Stimulated activated CD8-positive, alpha-beta memory T cell treated with anti-CD3 and anti-CD28 coated beads, Interleukin-4, amount 100 ng/mL, for 4 hours (primary cell): ENCODE measurements at places on chromosomes 16 and 17.

- no peak for DNase-seq
Observed at GRCh38 chr16:31569360-31569717, 41.6 kb downstream of the AHSP start.

- no peak for DNase-seq
Observed at GRCh38 chr16:70478912-70479341, 24.5 kb downstream of the FCSK start.

GRCh38 chr17:7023576-7024401 lies 939 bp downstream of the BCL6B start:
- DNase-seq, result peak; percentile 83

DNA sequence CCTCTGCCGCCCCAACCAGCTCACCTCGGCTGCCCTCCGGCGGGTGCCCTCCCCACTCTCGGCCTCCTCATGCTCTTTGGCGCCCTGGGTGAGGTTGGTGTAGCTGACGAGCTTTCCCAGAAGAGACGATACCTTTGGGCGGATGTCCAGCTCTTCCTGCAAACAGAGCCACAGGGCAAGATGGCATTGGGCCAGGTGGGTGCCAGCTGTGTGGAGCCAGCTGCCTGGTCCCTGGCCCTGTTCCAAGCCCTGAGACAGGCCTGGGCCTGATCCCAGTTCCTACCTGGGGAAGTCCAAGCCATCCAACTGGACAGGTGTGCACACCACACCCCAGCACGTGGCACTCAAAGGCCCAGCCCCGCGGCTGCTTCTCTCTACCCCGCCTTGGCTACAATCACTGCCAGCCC lies 6.9 kb downstream of the SLC12A4 start:
- DNase-seq, result no peak

- peak; percentile 62 for DNase-seq
Observed at GRCh38 chr17:38703742-38704605, 1.1 kb upstream of the MLLT6 start.

DNA sequence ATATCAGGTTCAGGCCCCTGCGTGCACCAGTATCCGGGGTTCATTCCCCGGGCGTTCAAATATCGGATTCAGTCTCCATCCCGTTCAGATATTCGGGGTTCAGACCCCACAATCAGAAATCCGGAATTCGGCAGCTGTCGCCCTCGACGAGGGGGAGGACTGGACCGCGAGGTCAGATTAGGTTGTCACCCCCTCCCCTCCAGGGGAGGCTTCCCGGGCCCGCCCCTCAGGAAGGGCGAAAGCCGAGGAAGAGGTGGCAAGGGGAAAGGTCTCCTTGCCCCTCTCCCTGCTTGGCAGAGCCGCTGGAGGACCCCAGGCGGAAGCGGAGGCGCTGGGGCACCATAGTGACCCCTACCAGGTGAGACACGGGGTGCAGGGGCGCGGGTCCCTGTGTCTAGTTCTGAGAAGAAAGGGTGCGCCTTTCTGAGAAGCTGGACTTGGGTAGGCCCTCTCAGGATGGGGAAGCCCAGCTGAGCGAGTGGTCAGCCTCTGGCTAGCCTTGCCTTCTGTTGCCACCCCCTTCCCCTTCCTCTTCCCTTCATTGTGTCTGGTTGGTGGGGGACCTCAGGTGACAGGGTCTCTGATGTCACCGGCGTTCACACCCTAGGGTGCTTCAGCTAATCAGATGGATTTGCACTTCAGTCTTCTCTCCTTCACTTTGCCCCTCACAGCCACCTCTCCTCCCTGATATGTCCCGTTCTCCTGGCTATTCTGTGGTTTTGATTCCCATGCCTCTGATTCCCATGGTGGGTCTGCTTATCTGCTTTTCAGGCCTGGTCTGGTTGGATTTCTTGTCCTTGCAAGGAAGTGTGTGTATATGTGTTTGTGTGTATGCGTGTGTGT lies 844 bp downstream of the TAOK2 start:
- no peak for DNase-seq

DNA sequence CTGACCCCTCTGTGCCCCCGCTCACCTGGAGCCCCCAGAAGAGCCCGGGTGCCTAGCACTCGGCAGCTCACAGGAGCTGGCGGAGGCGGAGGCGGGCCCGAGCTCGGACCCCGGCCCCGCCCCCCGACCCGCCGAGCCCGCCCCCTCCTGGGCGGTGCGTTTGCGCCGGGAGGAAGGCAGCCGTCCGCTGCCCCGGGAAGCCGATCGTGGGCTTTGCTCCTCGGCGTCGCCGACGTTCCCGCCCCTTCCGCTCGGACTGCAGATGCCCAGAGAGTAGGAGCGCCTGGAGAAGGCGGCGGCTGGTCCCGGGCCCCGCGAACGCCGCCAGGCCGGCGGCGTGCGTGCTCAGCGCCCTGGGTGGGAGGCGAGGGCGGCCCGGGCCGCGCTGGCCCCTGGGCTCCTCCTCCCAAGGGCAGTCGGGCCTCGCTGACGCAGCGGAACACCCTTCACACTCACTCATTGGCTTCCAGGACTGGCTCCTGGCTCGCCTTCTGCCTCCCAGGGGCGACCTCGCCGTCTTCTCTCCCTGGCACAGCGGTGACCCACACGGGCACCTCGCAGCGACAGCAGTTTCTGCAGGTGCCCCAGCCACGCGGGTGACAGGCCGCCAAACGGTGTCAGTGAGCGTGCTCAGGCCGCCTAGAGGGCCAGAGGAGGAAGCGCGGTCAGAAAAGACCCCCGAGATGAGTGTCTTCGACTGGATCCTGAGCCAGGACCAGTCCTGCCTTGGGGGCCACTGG lies at the start of gene PLSCR3:
PLSCR3 (minus strand) TSS at position 74 of the 740 bp plus-strand sequence. CDS start 415 bp downstream, outside the sequence.
- DNase-seq, result peak; percentile 66

GRCh38 chr16:11669380-11670146 lies 1.3 kb downstream of the SNN start:
- no peak for DNase-seq

DNA sequence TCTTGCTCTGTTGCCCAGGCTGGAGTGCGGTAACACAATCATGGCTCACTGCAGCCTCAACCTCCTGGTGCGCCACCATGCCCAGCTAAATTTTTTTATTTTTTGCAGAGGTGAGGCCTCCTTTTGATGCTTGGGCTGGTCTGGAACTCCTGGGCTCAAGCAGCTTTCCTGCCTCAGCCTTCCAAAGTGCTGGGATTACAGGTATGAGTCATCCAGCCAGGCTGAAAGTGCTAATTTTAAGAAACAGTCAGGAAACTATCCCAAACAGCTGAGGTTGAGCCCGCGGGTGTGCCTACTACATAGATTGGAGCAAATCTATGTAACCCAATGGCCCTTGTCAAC lies 738 bp upstream of the XPO6 start:
- DNase-seq, result no peak

DNA sequence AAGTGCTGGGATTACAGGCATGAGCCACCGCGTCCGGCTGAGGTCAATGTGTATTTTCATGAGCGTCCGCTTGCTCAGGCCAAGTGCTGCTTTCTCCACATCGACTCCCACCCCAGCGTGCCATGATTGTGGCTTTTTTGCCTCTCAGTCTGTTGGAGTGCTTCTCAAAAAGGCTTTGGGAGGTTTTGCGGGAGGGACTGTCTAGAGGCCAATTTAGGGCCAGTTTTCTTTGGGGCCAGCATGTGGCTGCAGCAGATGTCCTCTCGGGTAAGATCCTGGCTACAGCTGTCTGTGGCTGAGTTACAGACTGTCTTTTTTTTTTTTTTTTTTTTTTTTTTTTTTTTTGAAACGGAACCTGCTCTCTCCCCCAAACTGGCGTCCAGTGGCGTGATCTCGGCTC lies 6.5 kb downstream of the C16orf90 start:
- no peak for DNase-seq

DNA sequence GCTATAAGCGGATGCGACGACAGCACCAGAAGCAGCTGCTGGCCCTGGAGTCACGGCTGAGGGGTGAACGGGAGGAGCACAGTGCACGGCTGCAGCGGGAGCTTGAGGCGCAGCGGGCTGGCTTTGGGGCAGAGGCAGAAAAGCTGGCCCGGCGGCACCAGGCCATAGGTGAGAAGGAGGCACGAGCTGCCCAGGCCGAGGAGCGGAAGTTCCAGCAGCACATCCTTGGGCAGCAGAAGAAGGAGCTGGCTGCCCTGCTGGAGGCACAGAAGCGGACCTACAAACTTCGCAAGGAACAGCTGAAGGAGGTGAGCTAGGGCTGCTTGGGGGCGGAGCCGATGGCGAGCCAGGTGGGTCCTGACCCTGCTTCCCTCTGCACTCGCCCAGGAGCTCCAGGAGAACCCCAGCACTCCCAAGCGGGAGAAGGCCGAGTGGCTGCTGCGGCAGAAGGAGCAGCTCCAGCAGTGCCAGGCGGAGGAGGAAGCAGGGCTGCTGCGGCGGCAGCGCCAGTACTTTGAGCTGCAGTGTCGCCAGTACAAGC lies 10.1 kb downstream of the HIRIP3 start:
- DNase-seq, result no peak

- no peak for DNase-seq
Observed at GRCh38 chr16:72989579-72990551, 58.1 kb downstream of the ZFHX3 start.

GRCh38 chr17:2962729-2963128 lies 100.7 kb downstream of the OR1D5 start:
- DNase-seq, result no peak

GRCh38 chr17:62614142-62614541 lies 13.3 kb upstream of the MRC2 start:
- DNase-seq, result no peak

- no peak for DNase-seq
Observed at GRCh38 chr16:84913315-84913714, 93.5 kb downstream of the CRISPLD2 start.
